ENCODE measurements at places on chromosomes 4 and X.
A peak's percentile ranks its signal among the peaks of the same experiment; 100 is the strongest.

GRCh38 chr4:75229806-75230570, 284.2 kb downstream of the RCHY1 start:
- no peak for DNase-seq

GRCh38 chrX:71919431-71919830, 8.8 kb downstream of the NHSL2 start:
- no peak for DNase-seq

DNA sequence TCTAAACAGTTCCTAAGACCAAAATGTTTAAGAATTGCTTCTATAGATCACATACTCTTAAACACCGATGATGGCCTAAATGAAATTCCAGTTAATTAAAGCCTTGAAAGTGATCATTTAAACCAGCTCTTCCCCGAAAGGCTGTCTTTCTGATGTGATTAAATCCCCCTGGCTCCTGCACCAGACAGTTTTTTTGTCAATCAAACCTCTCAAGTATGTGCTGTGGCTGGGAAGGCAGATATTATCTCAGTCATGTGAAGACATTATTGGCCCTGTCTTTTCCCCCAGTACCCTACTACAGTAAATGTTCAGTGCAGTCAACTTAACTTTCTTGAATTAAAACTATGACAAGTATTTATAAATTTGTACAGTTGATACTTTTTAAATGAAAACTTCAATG, 121.0 kb upstream of the MYOZ2 start:
- no peak for DNase-seq

- DNase-seq = peak; percentile 48
Measured at GRCh38 chr4:53558065-53558801, 33.1 kb downstream of the LNX1 start.

DNA sequence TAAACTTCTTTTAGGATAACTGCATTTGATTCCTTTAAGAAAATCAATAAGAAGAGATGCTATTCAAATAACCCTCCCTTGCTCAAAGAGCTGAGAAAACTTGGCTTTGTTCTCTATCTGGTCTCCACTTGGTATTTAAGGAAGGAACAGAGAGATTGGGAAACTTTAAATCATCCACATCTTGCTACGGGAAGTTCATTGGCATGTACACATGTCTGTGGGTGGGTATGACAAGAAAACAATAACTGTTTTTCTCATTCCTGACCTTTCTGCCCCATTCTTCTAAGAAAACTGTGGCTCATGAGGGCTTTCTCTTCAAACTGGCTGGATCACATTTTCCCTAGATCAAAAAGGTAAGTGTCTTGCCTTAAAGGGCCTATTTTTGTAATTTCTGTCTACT, 6.0 kb downstream of the SEL1L3 start:
- no peak for DNase-seq

DNA sequence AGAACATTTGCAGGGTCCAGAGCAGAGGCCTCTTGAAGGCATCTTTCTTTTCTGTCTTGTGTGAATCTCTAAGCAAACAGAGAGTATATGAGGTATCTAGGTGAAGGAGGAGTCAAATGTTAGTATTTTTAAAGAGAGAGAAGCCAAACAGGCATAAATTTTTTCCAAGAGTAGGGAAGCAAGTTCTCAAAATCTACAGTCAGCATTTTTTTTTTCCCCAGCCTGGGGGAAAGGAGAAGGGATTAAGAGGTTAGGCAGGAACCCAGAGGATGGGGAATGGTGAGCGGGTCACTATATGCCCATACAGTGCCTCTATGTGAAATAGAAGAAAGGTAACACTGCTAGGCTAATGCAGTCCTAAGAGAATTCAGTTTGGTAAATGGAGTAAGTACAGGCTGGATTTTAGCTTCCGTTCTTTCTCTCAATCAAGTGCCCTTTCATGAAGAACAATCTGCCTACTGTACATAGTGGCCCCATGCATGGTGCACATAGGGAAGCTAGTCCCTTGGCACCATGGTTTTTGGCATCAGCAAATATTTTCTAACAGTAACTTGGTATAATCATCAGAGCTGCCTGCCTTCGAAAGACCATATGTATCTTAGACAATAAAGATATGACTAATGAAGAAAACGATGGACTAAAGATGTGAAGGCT, 163.1 kb upstream of the MAB21L2 start:
- DNase-seq = no peak

Measured in anterior cingulate cortex (tissue), 58 donors.